H9 (cell line): ENCODE measurements at places on chromosomes 2 and 18.

- no peak for DNase-seq
These were observed 22.0 kb downstream of the KCNF1 start for GRCh38 chr2:10933700-10934225.

- DNase-seq: no peak
These were observed 6.6 kb downstream of the MAPRE3 start for GRCh38 chr2:26977012-26977411.

GRCh38 chr2:48169141-48169592 lies 262.9 kb upstream of the FBXO11 start:
- no peak for DNase-seq

DNA sequence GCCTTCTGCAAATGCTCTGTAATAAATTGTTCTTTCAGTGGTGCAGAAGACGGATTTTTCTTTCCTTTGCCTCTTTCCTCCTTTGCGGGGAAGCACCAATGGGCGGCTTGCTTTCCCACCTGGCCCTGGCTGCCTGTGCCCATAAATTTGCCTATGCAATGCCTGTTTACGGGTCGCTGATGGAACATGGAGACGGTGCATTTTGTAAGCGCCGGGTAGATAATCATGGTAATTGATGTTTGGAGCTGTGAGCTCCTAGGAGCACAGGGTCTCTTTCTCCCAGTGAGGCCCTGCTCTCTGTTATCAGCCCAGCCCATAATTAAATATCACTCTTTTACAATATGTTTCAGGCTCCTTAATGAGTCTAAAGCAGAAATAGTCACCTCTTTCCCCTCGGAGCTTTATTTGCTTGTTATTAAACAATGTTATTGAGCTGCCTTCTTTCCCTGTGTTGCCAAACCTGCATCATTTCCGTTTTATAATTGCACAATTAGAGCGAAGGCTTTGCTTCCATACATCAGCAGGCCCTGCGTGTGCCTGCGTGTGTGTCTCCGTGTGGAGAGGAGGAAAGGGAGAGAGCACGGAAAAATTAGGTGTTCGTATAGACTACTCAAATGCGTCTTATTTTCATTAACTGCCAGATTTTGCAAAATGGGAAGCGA lies 437.4 kb upstream of the POU3F3 start:
- no peak for DNase-seq

- DNase-seq: no peak
These were observed 601.2 kb downstream of the LRP1B start for GRCh38 chr2:141529659-141530058.

- no peak for DNase-seq
These were observed 377.1 kb downstream of the CDH19 start for GRCh38 chr18:66226782-66227181.

- no peak for DNase-seq
These were observed 36.3 kb downstream of the ACVR1 start for GRCh38 chr2:157839822-157840221.
